ENCODE measurements at places on chromosomes 7 and 10.
A peak's percentile ranks its signal among the peaks of the same experiment; 100 is the strongest.

DNA sequence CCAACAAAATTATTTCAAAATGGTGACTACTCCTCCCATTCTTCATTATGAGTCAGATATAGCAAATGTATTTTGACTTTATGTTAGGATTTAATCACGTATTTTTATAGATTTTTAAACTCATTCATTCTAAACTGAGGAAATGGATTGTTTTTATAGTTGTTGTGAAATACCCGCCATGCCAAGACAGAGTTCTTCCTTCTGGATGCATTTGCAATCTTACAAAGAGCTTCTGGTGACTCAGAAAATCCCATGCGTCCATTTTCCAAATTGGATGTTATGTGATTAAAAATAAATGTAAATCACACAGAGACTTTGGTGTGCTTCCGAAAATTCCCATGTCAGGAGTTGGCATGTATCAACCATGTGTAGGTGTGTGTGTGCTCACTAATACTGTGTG lies 179.3 kb downstream of the TRIL start:
- no peak overlapping the region for H3K27ac ChIP-seq
- H3K4me1 ChIP-seq: no peaks in the 10 kb centered on the region
- no peak for DNase-seq
- no peak overlapping the region for H3K4me3 ChIP-seq
- no peaks in the 10 kb centered on the region for H3K27me3 ChIP-seq
- H3K36me3 ChIP-seq: no peaks in the 10 kb centered on the region

DNA sequence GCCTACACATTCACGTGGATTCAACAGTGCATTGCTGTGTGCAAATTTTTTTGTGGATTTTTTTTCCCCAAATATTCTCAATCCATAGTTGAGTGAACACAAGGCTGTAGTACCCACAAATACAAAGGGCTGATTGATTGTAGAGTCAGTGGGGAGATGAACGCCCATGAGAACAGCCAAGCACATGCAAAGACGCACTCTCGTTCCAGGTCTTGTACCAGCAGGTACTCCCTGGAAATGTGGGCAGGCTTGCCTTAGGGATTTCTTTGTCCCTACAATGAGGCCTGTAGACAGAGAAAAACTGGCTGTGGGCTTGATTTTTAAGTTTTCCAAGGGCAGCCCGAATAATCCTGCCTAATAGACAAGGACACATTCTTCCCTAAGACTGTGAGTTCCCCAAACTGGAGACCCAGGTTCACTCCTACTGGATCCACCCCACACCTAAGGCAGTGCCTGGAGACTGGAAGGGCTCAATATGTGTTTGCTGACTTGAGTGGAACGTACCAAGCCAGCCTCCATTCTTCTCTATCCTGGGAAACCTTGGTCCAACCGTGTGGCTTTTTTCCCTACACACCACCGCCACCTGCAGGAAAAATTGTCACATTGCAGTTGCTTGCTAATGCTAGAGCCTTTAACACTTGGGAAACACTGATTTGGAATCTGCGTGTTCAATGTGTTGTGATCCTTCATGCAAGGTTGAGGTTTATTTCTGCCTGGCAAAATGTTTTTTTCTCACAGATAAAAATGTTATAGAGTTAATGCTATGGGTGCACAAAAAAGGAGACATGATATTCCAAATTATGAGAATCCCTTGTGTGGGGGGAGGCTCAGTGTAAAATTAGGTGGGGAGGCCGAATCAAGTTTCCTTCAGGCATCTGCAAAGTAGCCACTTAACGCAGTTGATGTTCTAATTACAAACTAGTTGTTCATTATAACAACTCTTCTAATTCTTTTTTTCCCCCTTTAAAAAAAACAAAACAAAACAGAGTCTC lies 49.3 kb downstream of the PPP1R17 start:
- DNase-seq: peak; percentile 79
- H3K36me3 ChIP-seq: no peaks in the 10 kb centered on the region
- H3K4me3 ChIP-seq: no peak overlapping the region
- H3K27ac ChIP-seq: no peak overlapping the region

- H3K27me3 ChIP-seq: no peaks in the 10 kb centered on the region
- no peaks in the 10 kb centered on the region for H3K4me1 ChIP-seq
- no peak overlapping the region for H3K4me3 ChIP-seq
- H3K36me3 ChIP-seq: no peaks in the 10 kb centered on the region
- no peak overlapping the region for H3K27ac ChIP-seq
Measured at GRCh38 chr10:72027498-72027897, 60.9 kb downstream of the SPOCK2 start.

DNA sequence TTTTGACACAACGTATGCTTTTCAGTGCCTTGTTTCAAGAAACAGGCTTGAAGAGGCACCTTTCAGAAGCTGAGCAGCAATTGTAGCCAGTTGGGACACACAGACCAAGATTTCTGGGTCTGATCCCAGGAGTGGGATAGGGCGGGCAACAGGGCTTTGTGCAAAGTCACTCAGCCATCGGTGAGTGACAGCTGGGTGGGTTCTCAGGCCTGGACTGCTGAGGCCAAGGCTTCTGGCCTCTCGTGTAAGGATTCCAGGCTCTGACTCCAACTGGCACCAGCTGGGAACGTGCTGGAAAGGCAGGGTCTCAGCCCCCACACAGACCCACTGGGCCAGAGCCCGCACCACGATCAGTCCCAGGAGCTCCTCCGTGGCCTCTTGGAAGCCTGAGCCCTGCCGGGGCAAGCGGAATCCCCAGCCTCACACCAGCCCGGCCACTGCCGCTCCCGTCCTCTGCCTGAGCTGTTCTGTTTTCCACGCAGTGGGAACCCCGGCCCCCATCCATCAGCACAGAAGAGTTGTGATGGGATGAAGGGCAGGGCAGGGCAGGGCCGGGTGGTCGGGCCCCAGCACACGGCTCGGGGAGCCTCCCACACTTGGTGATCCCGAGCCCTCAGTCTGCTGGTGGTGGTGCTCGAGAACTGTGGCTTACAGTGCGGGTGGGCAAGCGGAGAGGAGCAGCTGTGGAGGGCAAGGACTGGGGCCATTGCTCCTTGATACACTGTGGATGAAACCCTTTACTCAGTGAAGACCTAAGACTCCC lies 46.8 kb downstream of the VIPR2 start:
- H3K27me3 ChIP-seq: no peaks in the 10 kb centered on the region
- H3K4me1 ChIP-seq: no peaks in the 10 kb centered on the region
- H3K27ac ChIP-seq: no peak overlapping the region
- peaks cover 28% of the 10 kb centered on the region for H3K36me3 ChIP-seq
- DNase-seq: no peak
- H3K4me3 ChIP-seq: no peak overlapping the region

DNA sequence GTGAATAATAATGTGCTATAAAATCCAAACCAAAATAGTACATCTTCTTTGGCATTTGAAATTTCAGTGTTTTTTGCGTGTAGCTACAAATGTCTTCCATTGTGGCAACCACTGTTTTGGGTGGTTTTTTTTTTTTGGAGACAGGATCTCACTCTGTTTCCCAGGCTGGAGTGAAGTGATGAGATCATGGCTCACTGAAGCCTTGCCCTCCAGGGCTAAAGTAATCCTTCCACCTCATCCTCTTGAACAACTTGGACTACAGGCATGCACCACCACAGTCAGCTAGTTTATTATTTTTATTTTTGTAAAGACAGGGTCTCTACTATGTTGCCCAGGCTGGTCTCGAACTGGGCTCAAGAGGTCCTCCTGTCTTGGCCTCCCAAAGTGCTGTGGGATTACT lies 455.1 kb downstream of the AUTS2 start:
- no peak overlapping the region for H3K4me3 ChIP-seq
- no peaks in the 10 kb centered on the region for H3K4me1 ChIP-seq
- no peaks in the 10 kb centered on the region for H3K27me3 ChIP-seq
- DNase-seq: no peak
- no peak overlapping the region for H3K27ac ChIP-seq

GRCh38 chr10:128713874-128714570 lies 587.8 kb upstream of the MKI67 start:
- H3K27ac ChIP-seq: no peak overlapping the region
- H3K4me3 ChIP-seq: no peak overlapping the region
- H3K27me3 ChIP-seq: no peaks in the 10 kb centered on the region
- no peaks in the 10 kb centered on the region for H3K36me3 ChIP-seq

DNA sequence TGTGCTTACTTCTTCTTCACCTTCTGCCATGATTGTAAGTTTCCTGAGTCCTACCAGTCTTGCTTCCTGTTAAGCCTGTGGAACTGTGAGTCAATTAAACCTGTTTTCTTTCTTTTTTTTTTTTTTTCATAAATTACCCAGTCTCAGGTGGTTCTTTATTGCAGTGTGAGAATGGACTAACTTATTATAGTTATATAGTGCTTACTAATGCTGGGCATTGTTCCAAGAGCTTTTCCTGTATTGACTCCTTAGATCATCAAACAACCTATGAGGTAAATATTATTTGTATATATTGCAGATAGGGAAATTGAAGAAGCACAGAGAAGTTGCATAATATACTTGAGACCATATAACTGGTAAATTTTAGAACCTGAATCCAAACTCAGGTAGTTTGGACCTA lies 98.1 kb downstream of the MBL2 start:
- H3K4me1 ChIP-seq: no peaks in the 10 kb centered on the region
- no peaks in the 10 kb centered on the region for H3K36me3 ChIP-seq
- no peak overlapping the region for H3K4me3 ChIP-seq
- no peak overlapping the region for H3K27ac ChIP-seq
- DNase-seq: no peak
- H3K27me3 ChIP-seq: no peaks in the 10 kb centered on the region

- no peak for DNase-seq
- H3K4me1 ChIP-seq: no peaks in the 10 kb centered on the region
- H3K27ac ChIP-seq: no peak overlapping the region
- H3K4me3 ChIP-seq: no peak overlapping the region
- H3K27me3 ChIP-seq: no peaks in the 10 kb centered on the region
Measured at GRCh38 chr10:116088985-116089384, 184.0 kb downstream of the GFRA1 start.

- H3K36me3 ChIP-seq: no peaks in the 10 kb centered on the region
- H3K4me3 ChIP-seq: no peak overlapping the region
- no peaks in the 10 kb centered on the region for H3K27me3 ChIP-seq
- DNase-seq: no peak
- H3K27ac ChIP-seq: no peak overlapping the region
Measured at GRCh38 chr10:73884017-73884416, 9.7 kb upstream of the CAMK2G start.

GRCh38 chr10:102009801-102010425 lies 46.1 kb downstream of the ARMH3 start:
- peaks cover 21% of the 10 kb centered on the region for H3K4me1 ChIP-seq
- peak; percentile 31 for DNase-seq
- H3K4me3 ChIP-seq: no peak overlapping the region
- H3K27ac ChIP-seq: peak overlapping the region; percentile 1

DNA sequence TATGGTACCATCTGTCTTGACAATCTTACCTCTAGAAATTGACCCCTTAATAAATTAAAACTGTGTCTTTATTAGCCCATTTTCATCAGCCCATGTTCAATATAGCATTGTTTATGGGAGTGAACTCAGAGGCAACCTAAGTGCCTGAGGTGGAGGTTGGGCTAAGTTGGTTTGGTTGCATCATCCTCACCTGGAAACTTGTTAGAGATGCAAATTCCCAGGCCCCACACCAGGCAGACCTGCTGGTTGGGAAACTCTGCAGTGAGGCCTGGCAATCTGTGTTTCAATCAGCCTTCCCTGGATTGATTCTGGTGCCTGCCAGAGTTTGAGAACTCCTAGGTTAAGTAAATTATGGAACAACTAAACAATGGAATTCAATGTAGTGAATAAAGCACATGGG lies 9.4 kb upstream of the FAM170B start:
- H3K27ac ChIP-seq: peak overlapping the region; percentile 71
- peaks cover 25% of the 10 kb centered on the region for H3K4me1 ChIP-seq
- H3K27me3 ChIP-seq: no peaks in the 10 kb centered on the region

GRCh38 chr7:140857048-140857447 lies 67.7 kb downstream of the BRAF start:
- H3K27me3 ChIP-seq: no peaks in the 10 kb centered on the region
- no peak overlapping the region for H3K27ac ChIP-seq
- H3K36me3 ChIP-seq: no peaks in the 10 kb centered on the region
- no peak overlapping the region for H3K4me3 ChIP-seq
- DNase-seq: no peak

GRCh38 chr10:132914732-132915131 lies 27.6 kb downstream of the CFAP46 start:
- no peaks in the 10 kb centered on the region for H3K36me3 ChIP-seq
- H3K27ac ChIP-seq: no peak overlapping the region
- no peak overlapping the region for H3K4me3 ChIP-seq

DNA sequence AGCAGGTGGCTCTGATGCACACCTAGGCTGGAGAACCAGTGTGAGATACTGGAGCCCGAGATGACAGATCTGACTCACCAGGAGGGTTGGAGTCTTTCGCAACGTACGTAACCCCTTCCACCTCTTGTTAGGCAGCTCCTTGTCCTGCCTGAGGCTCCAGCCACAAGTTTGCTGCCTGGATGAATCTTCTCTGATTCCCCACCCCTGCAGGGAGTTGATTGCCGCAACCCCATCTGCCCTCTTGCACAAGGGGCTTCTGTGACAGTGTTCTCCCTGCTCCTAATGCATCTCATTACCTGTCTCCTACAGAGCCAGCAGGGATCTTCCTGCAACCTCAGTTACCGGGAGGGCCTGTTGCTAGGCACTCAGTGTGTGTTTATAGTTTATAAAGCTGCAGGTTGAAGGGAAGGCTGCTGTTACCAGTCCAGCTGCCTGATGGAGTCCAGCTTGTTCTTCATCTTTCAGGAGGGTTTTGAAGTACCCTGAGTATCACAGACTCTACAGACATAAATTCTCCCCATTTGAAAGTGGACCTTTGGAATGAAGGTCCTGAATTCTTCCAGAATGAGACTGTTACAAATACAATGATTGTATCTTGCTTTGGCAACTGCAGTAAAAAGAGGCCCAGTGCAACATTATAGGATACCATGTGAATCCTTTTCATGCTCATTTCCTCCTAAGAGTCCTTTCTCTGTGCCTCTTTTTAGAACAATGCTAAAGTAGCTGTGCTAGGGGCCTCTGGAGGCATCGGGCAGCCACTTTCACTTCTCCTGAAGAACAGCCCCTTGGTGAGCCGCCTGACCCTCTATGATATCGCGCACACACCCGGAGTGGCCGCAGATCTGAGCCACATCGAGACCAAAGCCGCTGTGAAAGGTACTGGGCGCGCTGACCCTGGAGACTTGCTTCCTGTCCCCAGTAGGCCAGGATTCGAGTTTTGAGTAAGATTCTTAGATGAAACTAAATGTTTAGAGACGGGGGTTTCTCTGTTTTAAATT lies 6.5 kb downstream of the MDH2 start:
- peaks cover 52% of the 10 kb centered on the region for H3K36me3 ChIP-seq
- H3K27ac ChIP-seq: no peak overlapping the region
- DNase-seq: peak; percentile 22
- H3K27me3 ChIP-seq: no peaks in the 10 kb centered on the region

GRCh38 chr7:135914346-135914745 lies 62.8 kb downstream of the MTPN start:
- DNase-seq: no peak
- H3K27ac ChIP-seq: no peak overlapping the region
- H3K4me3 ChIP-seq: no peak overlapping the region

DNA sequence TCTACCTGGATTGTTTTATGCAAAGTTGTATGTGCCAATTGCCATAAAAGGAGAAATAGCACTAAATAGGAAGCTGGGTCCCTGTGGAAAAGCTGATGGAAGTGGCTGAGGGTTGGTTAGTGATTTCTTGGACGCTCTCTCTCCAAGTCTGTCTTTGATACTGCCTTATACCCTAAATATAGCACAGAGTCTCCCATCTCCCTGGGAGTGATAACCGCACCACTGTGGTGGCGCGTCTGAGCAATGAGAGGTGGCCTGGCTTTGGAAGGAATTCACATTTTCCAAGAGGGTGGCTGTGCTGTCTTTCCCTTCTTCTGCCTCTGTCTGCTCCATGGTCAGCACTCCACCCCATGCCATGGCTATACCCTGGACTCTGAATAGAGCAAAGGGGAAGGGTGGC lies 31.2 kb downstream of the STMP1 start:
- no peak overlapping the region for H3K27ac ChIP-seq
- peaks cover 8% of the 10 kb centered on the region for H3K4me1 ChIP-seq
- H3K36me3 ChIP-seq: peaks cover 8% of the 10 kb centered on the region
